ENCODE measurements at places on chromosomes 12 and 14.
A peak's percentile ranks its signal among the peaks of the same experiment; 100 is the strongest.

GRCh38 chr12:51335931-51336330 lies 10.5 kb downstream of the CELA1 start:
- no peak for DNase-seq

DNA sequence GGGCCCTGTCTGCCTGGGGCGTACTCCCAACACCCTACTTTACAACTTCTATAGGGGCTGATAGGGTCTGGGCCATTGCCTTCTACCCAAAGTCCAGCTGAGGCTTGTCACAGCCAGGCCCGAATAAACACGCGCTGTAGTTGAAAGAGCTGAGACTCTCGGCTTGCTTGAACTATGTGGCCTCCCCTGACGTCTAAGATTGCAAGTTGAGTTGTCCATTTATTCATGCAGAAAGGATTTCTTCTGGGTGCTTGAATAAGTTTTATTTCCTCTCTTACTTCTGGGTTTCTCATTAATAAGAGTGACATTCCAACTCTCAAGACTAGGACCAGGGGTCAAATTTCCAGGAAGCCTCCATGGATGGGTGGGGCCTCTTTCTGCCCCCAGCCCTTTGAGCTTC lies 74.4 kb upstream of the VRK1 start:
- DNase-seq, result no peak

GRCh38 chr12:16437926-16438325 lies 90.5 kb downstream of the MGST1 start:
- DNase-seq, result no peak

DNA sequence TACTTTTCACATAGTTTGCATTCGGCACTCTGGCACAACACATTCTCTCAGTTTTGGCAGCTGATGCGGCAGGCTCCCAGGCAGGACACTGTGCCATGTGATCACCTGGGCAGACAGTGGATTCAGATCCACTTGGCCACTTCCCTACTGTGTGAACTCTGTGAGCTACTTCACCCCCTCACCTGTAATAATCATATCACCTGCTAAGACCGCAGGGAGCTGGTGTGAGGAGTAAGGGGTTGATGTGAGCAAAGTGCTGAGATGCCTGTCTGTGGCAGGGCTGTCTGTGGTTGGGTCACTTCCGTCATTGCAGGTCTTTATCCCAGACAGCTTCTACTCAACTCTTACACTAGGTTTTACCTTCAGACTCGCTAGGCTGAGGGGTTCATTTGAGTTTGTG lies 50.4 kb upstream of the AMN start:
- no peak for DNase-seq

DNA sequence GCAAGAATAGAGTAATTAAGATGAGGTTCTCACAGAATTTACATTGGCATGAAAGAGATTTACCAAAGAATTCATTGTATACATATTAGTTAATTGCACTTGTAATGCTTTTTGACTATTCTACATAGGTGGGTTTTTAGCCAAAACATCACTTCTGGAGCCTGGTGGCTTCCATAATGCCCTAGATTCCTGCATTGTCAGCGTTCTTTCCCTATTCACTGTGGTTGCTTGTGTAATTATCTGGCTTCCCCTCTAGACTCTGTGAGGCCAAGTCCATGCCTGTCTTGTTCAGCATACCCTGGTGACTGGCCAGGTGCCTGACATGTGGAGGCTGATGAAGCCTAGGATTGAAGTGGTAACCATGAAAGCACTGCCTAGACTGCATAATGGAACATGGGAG lies 41.2 kb downstream of the TDP1 start:
- DNase-seq, result no peak

DNA sequence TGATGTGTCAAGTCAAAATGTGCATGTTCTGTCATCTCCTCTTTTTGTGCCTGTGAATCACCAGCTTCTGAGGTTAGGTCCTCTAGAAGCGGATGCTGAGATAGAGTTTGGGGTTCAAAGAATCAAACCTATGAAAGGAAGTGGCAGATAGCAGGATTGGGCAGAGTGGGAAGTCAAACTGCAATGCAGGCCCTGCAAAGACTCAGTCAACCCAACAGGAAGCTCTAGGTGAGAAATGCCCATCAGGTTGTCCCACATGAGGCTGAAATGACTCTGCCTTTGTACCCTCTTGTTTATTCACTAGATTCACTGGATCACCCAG lies 4.5 kb upstream of the MIA2 start:
- DNase-seq, result no peak

GRCh38 chr14:61517911-61518384 lies 177.4 kb upstream of the HIF1A start:
- no peak for DNase-seq

GRCh38 chr14:69953266-69953915 lies 74.2 kb downstream of the SMOC1 start:
- DNase-seq, result no peak

DNA sequence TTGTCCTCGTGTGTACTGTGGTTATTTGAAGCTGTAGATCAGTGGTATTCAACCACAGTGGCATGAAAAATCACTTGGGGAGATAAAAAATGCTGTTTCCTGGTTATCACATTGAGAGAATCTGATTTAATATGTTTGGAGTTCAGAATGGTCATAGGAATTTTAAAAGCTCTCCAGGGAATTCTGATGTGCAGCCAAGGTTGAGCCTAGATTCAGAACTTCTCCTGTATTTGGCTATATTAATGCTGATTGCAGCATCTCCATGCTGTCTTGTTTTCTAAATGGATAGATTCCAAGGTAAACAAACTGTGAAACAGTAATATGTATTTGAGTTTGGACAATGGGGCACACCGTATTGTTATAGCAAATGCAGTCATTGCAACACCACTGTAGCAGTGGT lies 982.2 kb upstream of the FBXO33 start:
- DNase-seq, result no peak

- peak; percentile 83 for DNase-seq
Observed at GRCh38 chr14:96038920-96039632, at the start of gene C14orf132. TSS of gene C14orf132 (plus strand) at chr14:96039362. CDS start at chr14:96039501, 139 bp downstream.

GRCh38 chr12:56330936-56331490 lies 2.8 kb downstream of the PAN2 start:
- DNase-seq, result no peak

DNA sequence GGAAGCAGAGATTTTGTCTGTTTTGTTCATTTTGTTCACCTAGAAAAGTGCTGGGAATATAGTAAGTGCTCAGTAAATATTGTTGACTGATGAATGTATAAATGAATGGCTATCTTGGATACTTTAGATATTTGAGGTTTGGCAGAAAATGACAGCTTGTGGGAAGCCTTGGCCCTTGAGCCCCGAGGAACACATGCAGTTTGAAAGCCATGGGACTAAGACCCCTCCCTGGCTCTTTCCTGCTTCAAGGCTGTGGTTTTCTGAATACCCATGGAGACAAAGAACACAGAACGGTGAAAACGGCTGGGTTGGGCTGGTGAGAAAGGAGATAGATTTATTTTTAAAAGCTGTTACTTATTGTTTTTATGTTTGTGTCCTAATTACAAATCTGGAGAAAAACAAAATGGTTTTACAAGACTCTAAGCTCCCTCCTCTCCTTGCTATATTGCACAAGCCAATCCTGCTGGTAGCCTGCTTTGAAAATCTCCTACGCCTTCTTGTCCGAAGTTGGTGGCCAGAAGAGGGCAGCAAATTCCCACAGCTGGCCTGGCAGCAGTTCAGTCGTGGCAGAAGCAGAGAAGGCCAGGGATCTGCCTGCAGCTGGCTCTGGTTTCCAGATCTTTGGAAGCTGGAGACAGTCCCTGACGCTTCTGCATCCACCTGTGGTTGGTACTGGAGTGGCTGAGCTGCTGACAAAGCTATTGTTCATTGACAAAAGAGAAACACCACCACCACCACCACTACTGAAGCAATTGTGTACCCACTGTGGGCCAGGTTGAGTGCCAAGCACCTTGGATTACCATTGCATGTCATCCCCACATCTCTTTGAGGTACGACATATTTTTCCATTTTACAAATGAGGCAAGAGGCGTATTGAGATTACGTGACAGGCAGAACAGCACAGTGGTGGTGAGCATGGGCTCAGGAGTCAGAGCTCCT lies 5.2 kb upstream of the KRT85 start:
- DNase-seq, result peak; percentile 71

GRCh38 chr12:54173066-54173726 lies 15.6 kb downstream of the SMUG1 start:
- peak; percentile 73 for DNase-seq

- DNase-seq, result peak; percentile 14
Observed at GRCh38 chr14:93824518-93825234, 36.4 kb upstream of the PRIMA1 start.

GRCh38 chr14:67514203-67514607 lies 18.9 kb upstream of the PLEKHH1 start:
- DNase-seq, result no peak

GRCh38 chr14:21268617-21269251 lies 508 bp downstream of the HNRNPC start:
- no peak for DNase-seq

GRCh38 chr14:50334211-50334610 lies 22.1 kb downstream of the DMAC2L start:
- DNase-seq, result no peak

DNA sequence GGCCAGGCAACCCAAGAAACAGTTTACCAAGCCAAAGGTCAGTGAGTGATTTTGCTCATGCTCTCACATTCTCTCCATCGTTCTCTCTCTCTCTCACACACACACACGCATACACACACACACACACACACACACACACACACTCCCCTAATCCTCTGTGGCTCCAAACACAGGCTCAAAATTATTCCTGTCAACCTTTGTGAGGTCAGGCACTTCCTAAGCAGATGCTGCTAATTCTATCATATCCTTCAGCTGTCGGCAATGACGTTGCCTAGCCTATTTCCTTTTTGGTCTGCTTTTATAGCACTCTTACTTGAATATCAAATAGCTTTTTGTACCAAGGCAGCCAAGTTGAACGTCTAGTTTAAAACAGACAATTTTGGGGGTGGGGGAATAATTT lies 98.9 kb upstream of the EGLN3 start:
- peak; percentile 48 for DNase-seq

DNA sequence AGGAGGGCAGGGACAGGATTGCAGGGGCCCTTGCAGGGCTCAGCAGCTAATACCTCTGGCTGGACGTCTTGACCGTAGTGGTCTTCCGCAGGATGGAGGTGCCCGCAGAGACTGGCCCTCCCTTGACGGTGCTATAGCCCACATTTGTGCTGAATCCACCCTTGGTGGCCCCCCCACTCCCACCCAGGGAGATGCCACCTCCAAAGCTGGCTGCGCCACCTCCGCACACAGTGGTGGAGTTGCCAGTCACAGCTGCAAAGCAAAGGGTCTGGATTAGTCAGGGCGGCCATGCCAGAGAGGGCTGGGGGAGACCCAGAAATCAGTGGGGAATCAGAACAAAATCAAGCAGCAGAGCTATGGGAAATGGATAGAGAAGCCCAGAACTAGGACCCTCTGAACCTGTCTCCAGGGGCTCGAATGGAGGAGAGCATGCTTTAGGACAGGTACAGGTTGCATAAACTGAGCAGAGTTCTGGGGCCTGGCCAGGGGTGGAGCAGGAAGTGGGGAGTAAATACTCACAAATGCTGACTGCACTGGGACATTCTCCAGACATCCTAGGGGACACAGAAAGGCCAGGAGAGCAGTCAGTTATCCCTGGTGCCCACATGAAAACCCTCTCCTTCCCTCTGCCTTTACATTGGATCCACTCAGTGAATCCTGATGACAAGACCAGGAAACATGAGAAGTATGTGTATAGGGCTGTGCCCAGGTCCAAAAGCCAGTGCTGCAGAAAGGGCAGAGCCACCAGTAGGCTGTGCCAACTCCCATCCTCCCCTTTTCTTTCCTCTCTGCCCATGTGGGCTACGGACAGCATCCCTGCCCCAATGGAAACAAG lies 8.1 kb upstream of the KRT4 start:
- no peak for DNase-seq

DNA sequence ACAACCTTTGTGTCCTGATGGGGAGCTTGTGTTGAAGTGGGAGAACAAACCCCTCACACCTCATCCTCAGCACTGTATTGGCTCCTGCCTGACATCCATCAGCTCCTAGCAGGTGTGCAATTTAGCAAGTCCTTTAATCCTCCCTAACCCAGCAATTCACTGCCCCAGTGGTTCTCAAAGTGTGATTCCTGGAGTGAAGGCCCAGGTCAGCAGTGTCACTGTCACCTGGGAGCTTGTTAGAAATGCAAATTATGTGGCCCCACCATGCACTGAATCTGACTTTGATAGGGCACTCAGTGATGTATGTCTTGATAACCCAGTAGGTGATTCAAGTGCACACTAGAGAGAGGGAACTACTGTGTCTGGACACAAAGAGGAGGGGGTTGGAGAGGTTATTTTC lies 133.6 kb downstream of the FGD4 start:
- no peak for DNase-seq

DNA sequence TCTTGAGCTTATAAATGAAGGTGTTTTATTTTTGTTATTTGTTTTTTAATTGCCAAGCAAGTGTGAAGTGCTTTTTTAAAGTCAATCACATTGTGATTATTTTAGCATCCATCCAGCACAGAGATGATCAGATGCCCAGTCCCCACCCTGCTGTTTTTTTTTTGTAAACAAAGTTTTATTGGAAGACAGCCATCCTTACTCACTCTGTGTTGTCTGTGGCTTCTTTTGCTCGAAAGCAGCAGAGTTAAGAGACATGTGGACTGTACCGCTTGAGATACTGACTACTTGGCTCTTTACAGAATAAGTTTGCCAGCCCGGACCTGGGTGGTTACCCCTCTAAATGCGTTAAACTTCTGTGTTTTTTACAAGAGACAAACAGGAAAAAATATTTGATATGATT lies 30.9 kb upstream of the AMN start:
- no peak for DNase-seq

DNA sequence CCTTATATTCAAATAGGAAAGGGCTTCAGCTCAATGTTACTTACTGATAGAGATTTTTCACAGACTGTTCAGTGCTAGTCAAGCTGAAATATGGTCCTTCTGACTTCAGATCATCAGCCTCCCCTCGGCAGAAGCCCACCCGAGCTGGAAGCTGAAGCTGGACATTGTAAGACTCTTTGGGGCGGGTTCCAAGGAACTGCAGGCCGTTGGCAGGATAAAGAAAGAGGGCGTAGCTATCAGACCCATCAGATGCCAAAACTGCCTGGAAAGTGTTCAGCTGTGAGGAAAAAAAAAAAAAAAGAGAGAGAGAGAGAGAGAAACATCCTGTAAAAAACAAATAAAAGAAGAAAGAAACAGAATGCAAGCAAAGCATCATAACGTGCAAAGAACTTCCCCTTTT lies 8.8 kb downstream of the NID2 start:
- no peak for DNase-seq

- DNase-seq, result no peak
Observed at GRCh38 chr14:31465111-31465510, 7.8 kb upstream of the DTD2 start.

- no peak for DNase-seq
Observed at GRCh38 chr12:6112004-6112403, 12.5 kb downstream of the VWF start.

GRCh38 chr12:32671930-32672780 lies 6.9 kb upstream of the DNM1L start:
- DNase-seq, result peak; percentile 55

GRCh38 chr14:81153187-81153586 lies 67.6 kb downstream of the GTF2A1 start:
- no peak for DNase-seq

Data from WERI-Rb-1 (cell line).